ENCODE measurements at places on chromosomes 1 and 21.

DNA sequence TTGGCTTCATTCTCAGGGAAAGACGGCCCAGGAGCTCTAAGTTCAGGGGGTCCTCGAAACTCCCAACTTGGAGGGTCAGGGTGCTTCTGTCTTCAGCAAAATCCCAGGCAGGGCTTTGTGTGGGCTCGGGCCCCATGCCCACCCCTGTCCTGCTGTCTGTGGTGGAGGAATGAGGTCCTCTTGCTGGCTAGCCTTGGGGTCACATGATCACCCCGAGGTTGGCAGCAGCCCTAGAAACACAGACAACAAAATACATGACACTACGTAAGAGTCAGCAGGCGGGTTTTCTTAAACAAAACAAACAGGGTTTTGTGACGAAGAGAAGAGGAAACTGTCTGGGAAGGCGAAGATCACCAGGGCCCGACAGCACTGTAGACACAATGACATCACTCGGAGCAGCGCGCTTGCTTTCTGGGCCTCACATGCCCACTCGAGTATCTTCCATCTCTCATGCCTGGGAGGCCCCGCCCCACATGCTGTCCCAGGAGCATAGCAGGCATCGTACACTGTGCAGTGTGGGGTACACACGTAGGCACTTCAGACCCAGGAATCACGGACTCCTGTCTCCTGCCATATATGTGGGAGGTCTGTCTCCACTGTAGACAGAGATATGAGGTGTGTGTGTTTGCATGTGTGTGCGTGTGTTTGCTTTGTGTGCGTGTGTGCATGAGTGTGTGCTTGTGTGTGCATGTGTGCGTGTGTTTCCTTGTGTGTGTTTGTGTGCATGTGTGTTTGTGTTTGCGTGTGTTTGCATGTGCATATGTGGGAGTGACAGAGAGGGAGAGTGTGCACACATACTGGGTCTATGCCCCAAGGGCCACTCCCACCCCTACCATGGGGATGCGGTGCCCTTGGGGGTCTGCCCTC, 94.7 kb downstream of the SIK1 start:
- no peak for DNase-seq

DNA sequence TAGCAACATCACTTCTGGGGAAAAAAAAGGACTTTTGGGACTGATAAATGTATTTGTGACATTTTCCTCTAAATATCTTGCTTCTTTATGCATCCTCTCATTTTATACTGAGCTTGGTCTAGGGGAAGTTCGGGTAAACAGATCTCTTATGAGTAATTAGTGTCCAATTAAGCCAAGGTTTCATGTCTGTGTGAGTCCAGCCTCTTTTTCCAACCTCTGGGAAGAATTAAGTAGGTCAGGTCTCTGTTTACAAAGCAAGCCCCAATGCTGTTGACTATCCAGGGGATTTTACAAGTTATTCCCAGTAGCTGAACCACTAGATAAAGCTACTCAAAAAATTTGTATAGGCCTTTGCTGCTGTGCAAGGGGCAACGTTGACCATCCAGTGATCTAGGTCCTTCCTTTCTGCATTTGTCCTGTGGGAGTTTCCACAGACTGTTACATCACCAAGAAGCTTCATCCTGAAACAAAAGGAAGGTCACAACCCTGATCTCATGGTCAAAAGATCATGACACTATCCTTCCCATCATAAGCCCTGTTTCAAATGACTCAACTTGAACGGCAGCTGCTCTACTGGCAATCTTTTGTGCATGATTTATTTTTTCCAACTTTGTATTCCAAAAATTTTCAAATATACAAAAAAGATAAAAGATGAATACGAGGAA, 74.3 kb downstream of the ETS2 start:
- DNase-seq = no peak

DNA sequence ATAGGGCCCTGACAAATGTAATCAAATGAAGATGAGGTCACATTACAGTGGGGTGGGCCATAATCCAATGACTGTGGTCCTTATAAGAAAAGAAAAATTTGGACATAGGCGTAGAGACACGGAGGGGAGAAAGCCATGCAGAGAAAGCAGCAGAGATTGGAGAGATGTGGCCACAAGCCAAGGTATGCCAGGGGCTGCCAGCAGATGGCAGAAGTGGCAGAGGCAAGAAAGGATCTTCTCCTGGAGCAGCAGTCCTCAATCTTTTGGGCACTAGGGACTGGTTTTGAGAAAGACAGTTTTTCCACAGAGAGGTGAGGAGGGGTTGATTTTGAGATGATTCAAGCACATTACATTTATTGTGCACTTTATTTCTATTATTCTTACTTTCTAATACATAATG, 355.1 kb downstream of the NPHP4 start:
- no peak for DNase-seq

DNA sequence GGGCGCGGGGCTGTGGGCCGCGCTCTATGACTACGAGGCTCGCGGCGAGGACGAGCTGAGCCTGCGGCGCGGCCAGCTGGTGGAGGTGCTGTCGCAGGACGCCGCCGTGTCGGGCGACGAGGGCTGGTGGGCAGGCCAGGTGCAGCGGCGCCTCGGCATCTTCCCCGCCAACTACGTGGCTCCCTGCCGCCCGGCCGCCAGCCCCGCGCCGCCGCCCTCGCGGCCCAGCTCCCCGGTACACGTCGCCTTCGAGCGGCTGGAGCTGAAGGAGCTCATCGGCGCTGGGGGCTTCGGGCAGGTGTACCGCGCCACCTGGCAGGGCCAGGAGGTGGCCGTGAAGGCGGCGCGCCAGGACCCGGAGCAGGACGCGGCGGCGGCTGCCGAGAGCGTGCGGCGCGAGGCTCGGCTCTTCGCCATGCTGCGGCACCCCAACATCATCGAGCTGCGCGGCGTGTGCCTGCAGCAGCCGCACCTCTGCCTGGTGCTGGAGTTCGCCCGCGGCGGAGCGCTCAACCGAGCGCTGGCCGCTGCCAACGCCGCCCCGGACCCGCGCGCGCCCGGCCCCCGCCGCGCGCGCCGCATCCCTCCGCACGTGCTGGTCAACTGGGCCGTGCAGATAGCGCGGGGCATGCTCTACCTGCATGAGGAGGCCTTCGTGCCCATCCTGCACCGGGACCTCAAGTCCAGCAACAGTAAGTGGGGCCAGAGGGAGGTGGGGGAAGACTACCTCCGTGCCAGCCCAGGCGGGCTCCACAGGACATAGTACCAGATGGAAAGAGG, 808 bp downstream of the MAP3K21 start:
- DNase-seq = no peak

DNA sequence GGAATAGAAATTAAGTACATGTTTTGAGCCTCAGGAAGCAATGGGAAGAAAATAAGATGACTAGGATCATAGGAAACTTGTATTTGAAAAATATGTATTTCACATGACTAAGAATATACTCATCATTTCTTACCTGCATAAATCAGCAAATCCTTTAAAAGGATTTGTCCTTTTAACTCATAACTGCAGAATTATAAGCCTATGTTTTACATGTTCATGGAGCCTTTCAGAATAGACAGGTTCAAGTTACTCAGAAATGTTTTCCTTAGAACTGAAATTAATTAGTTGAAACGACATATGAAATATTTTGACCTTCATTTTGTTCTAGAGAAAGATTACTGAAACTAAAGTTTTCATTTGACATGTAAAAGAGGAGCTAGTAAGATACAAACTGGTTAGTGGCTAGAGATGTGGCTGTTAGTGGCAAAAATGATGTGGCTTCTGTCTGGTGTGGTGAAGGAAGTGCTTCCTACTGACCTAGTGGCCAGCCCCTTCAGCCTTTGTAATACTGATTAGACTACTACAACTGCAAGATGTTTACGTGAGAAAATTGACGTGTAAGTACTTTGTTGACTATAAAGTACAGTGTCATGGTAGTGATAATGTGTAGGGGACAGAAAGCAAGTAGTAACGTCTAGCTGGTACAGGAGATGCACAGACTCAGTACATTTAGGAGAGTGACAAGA, 54.7 kb downstream of the PACC1 start:
- DNase-seq = no peak

Measured in lower leg skin (tissue), 4 donors.